ENCODE measurements at places on chromosomes 3 and 15.

DNA sequence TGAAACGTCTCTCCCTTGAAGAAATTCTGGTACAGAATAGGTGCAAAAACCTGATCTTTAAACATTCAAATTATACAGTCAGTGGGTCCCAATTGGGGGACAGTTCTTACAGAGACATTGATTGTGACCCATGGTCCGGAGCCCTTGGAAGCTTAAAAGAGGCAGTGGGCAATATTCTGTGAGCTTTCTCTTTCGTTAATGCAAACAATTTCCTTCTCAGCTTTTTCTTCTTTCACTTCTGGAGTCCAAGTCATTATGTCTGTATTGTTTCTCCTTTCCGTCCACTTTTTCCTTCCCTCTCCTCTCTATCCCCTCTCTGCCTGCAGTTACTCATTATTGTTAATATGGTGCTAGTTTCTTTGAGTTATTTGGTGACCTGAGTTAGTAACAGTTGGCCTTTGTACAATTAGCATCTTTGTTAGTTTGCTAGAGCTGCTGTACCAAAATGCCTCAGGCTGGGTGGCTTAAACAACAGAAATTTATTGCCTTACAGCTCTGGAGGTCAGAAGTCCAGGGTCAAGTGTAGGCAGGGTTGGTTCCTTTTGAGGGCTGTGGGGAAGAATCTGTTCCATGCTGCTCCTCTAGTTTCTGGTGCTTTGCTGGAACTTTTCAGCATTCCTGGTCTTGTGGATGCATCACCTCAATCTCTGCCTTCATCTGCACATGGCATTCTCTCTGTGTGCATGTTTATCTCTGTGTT is 102.6 kb downstream of the GMPS start:
- no peak for DNase-seq

GRCh38 chr15:99084965-99085364 is 19.9 kb upstream of the SYNM start:
- DNase-seq: no peak

DNA sequence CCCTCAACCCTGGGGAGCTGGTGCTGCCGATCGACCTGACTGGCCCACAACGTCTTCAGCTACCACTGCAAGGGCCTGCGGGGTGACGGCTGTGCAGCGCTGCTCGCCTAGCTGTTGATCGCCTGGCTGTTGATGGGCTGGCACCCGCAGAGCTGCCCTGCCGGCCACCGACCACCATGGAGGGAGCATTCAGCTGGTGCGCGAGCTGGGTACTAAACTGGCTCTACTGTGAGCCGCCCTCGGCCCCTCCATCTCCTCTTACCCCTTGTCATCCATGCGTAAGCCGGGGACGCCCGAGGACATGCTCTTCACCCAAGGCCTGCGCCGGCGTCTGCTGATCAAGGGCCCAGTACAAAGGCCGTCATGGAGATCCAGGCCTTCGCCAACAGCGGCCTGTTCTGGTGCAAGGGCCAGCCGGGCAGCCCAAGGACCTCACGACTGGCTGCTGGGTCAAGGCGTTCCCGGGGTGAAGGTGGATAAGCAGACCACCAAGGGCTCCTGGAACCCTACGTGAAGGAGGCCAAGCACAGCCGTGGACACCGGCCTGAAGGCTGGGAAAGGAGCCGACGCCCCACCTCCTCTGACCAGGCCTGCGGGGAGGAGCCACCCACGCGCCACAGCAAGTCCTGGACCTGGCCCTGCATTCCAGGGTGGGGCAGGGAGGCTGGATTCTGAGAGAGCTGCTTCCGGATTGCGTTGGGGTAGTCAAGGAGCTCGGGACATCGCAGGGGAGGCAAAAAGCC is 46.9 kb downstream of the SFMBT1 start:
- DNase-seq: peak; percentile 19

DNA sequence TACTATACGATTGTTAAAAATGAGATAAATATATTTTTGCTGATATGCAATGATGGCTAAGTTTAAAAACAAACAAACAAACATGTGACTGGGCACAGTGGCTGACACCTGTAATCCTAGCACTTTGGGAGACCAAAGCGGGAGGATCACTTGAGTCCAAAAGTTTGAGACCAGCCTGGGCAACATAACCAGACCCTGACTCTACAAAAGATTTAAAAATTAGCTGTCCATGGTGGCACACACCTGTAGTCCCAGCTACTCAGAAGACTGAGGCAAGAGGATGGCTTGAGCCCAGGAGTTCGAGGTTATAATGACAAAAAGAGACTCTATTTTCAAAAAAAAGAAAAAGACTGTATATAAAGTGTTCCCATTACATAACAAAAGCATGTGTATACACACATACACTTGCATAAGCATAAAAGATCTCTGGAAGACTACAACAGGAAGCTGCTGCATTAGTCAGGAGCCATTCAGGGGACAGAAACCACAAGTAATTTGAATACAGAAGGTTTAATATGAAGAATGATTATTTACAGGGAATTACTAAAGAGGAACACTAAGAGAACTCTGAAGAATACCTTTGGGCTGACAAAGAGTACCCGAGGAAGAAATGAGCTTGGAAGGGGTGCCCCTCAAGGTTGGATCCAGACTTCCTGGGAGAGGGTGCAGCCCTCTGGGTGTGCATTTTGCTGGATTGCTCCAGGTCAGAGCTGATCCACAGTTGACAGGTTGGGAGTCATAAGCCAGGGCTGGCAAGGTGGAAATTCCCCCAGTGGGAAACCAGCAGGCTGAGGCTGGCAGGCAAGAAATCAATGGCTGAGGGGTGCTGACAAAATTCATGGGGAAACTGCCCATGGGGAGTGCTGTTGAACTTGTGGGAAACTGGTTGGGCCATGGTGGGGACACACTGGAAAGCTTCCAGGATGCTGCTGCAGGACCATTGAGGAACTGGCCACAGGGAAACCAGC is 9.3 kb upstream of the TM4SF18 start:
- DNase-seq: no peak

DNA sequence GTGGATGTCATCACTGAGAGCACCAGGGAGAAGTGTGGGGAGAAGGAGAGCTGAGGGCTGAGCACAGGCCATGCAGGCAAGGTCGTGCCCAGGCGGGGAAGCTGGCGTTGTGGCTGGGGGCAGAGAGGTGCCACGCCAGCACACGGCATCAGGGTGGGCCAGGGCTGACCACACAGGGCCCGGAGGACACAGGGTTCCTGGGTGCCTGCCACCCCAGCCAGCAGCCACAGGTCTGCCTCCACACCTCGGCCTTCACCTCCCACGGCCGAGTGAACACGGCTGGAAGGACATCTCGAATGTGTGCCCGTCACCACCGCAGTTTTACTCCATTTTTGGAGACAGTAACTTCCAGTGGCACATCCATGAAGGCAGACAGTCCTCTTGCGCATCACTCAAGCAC is 77.1 kb downstream of the ATP10A start:
- DNase-seq: no peak

DNA sequence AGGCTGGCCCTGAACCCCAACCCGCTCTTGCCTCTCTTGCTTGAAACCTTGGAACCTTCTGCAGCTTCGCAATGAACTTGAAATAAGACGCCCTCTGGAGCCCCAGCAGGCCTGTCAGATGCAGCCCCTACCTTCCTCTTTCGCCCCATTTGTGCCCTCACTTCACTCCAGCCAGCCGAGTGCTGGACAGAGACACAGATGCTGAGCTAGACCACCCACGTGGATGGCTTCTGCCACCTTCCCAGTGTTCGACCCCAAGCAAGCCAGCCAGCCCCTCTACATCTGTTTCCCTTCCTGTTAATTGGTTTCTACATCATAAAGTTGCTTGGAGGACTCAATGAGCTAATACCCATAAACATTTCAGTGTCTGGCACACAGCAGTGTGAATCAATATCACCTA is 23.8 kb upstream of the SNRPA1 start:
- DNase-seq: no peak

GRCh38 chr15:56045068-56045748 is 51.8 kb upstream of the NEDD4 start:
- no peak for DNase-seq

GRCh38 chr3:10964537-10965167 is 27.9 kb upstream of the SLC6A1 start:
- DNase-seq: no peak

DNA sequence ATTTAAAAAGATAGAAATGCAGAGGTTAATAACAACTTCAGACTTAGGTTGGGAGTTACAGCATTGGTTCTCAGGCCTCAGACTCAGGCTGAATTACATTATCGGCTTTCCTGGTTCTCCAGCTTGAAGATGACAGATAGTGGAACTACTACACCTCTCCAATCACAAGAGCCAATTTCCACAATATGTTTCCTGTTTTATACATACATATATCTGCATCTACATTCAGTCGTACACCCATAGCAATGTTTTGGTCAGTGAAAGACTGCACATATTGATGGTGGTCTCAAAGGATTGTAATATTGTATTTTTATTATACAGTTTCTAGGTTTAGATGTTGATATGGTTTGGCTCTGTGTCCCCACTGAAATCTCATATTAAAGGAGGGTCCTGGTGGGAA is 35.4 kb downstream of the AADACL2 start:
- no peak for DNase-seq

- DNase-seq: no peak
Measured at GRCh38 chr3:47479826-47480160, 4.1 kb upstream of the SCAP start.

DNA sequence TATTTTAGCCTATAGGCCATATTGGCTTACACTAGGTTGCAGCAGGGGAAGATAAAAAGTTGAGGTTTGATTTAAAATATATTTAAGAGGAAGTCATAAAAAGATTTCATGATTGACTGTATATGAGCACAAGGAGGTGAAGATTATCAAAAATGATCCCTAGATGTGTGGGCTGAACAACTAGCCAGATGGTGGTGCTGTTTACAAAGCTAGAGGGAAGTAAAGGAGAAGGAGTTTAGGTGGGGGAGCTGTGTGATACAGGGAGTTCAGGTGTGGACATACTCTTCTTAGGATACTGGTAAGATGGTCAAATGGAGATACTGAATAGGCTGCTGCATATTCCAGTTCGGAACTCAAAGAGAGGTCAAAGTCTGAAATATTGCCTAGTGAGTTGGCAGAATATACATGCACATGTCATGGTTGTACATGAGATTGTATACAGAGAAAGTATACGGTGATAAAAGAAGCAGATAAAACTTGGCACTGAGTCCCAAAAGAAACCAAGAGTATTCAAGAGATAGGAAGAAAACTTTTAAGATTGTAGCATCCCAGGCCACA is 727.8 kb downstream of the NLGN1 start:
- no peak for DNase-seq

- peak; percentile 55 for DNase-seq
Measured at GRCh38 chr15:76139368-76140073, 79.7 kb downstream of the TMEM266 start.

DNA sequence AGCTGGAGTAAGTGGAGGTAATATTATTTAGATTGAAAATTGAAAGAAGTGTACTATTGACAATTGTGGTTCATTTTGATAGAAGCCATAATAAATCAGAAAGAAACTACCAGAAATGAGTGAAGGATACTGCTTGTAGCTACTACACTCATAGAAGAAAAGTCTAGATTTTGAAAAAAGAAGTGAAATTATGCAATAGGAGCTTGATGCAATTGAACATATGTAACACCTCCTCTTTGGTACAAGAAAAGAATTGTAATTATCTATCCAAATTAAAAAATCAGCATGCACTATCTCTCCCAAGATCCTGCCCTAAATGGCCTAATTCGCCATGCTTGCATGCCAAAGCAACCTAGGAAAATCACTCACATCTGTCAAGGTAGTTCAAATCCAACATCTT is 51.1 kb upstream of the CD200R1L start:
- no peak for DNase-seq

DNA sequence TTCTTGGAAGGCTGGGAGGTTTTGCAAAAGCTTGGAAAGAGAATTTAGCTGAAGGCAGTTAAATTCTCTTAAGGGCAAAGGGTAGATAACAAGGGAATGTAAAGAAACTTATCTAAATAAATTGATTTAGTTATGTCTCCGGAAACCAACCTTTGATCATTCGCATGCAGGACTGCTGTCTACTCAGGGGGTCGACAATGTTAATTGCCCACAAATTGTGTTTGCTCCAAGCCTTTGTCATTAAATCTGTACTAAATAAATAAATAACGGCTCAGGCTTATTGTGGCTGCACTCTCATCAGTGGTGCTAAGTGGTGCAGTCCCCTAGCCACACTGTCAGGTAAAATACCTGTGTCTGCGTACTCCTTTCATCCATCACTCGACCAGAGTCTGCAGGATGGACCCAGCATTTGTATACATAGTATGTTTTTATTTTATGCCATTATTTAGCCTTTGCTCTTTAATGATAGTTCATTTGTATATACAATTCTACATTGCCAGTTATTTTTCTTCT is 497.4 kb upstream of the RASGRP1 start:
- DNase-seq: no peak

- DNase-seq: no peak
Measured at GRCh38 chr15:79381593-79381992, 50.5 kb upstream of the MINAR1 start.

- DNase-seq: no peak
Measured at GRCh38 chr3:38837358-38837757, 21.3 kb upstream of the SCN10A start.

DNA sequence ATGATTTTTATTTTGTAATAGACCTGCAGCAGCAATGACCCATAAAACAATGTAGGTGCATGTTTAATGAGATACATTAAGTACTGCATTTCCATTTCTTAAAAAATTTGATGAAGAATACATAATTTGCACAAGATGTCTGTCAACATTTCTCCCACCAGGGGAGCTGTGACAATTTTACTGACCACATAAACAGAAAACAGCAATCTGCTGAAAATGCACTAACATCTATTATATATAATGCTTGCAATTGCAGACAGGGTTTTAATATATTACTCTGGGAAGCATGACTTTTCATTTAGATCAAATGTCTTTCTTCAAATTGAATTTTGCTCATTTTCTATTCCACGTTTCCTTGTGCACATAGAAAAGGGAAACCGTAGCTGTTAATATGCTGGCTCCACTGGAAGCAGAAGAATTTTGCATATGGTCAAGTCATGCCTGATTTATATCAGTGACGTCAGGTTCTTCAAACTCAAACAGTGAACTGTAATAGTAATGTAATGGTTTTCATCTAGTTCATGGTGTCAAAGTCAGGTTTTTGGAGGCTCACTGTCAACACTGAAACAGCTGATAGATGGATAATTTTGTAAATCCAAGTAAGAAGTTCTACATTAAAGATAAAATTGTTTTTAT is 79.8 kb upstream of the IGF1R start:
- DNase-seq: no peak

DNA sequence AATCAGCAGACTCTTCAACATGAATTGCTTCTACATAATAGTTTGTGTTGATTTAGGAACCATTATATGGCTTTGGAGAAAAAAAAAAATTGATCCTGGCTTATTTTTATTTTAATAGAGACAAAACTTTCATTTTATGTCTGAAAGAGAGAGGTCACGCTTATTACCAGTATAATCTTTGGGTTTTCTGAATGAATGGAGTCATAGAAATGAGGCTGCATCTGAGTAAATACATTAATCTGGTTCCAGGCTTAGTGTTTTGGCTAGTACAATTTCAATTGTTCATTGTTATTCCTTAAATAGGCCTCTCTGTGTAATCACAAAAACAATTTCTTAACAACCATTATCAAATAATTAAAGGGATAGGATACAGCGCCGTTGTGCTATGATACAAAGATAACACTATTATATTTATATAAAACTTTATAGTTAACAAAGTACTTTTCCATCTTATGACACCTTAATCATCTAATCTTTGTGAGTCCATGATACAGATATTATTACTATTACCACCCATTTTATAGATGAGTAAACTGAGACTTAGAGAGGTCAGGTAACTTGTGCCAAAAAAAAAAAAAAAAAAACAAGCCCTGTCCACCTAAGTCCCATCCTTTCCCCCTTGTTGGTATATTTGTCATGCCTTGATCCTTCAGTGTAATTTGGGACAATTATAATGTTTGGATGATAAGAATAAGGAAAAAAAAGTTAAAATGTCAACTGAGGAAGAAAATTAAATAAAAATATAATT is 41.8 kb upstream of the GOLM2 start:
- no peak for DNase-seq

- DNase-seq: no peak
Measured at GRCh38 chr3:121885386-121885785, 8.8 kb upstream of the SLC15A2 start.

Measured in keratinocyte (primary cell).